ENCODE measurements at places on chromosomes 3 and 15.

DNA sequence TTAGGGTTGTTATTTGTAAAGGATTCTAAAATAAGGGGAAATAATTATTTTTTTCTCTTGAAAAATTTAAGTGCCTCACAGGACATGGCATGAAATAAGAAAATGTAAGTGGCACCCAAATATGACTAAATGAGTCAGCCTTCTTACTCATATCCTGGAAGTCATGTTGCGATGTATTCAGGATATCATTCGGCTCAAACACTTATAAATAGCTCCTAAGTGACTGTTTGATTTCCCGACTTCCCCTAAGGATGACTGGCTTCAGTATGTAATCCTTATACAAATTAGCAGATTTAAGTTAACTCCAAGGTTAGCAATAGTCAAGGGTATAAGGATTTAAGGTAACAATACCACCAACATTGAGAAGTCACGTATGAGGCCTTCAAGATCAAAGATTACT, 57.3 kb upstream of the OSTN start:
- no peak for DNase-seq

GRCh38 chr3:193960487-193961274, 175.3 kb upstream of the HES1 start:
- no peak for DNase-seq

DNA sequence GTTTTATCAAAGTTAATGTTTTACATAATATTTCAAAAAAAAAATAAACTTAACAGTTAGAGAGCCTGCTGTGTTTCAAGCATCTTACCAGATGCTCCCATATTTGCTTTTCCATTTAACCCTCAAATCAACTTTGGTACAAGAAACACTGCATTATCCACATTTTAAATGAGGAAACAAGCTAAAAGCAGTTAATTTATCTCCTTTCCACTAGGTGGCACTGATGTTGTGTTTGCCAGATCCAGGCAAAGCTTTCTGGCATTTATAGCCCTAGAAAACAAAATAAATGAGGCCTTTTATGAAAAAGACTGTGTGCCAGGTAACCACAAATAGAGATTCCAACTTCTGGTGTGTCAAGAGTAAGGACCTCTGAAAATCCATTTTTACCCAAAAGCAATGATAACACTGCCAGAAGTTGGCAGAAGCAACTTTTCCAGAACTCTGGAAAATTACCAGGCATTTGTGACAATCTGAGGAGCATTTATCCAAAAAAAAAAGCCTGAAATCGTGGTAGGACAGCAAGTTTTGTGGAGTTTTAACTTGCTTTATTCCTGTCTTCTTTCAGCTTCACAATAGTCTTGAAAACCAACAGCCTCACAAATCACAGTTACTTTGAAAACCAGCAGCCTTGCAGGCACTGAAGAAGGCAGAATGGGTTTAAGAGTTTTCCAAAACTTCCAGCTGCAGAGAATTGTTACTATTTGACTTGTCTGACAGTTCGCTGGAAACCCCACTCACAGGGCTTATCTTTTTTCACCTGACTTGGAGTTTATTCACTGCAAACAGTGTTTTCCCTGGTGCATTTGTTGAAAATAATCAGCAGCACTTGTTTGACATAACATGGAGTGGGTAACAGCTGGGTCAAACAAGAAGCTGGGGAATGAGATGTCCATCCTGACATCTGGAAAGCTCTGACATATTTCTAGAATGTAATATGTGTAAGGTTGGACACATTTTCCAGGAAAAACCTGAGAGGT, 9.2 kb downstream of the FAM162A start:
- DNase-seq, result peak; percentile 8

DNA sequence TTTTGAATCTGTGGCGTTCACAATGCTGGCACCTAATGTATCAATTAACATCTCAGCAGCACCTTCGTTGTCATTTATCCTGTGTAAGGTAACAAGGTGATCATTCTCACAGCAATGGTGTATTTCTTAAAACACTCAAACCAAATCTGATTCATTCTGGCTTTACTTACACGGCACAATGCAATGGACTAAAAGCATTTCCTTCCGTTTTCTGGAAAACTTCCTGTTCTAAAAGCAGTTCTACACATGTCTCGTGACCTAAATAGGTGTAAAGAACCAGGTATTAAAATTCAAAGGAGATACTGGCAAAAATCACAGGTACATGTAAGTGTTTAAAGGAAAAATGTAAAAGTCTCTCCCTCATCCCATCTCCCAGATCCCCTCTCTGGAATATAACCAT, 77.8 kb downstream of the BTD start:
- no peak for DNase-seq

DNA sequence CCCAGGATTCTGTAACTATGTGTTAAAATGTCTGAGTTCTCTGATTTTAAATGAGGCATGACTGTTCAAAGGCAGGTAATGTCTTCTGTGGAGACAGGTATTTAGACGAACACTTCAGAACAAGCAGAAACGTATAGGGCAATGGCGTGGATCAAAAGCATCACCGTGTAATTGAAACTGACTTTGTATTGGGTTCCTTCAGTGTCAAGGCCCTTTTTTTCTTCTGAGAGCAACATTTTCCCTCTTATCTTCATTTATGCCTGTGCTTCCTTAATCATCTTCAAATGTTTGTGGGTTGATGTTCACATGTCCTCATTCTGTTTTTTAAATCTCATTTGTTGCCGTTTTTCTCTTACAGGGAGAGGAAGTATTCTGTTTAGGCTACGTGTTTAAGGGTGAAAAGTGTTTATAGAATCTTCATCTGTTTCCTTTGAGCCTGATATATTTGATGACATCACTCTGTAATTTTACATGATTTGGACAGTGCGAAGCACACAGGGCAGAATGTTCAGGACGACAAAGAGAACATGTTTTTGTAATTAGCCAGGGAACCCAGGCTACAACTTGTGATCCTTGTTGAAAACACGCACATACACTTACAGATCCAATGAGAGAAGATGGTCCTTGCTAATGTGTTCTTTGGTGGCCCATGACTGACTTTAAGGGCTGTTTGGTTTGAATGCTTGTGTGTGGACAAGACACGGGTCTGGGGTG, 196.0 kb downstream of the LRTM1 start:
- DNase-seq, result no peak

- DNase-seq, result no peak
Observed at GRCh38 chr3:135736740-135737139, 228.8 kb upstream of the PPP2R3A start.

- no peak for DNase-seq
Observed at GRCh38 chr15:61869656-61870055, 190.6 kb downstream of the VPS13C start.

- no peak for DNase-seq
Observed at GRCh38 chr3:45861043-45861719, 19.3 kb upstream of the LZTFL1 start.

- no peak for DNase-seq
Observed at GRCh38 chr3:9846231-9846630, 2.4 kb upstream of the RPUSD3 start.

DNA sequence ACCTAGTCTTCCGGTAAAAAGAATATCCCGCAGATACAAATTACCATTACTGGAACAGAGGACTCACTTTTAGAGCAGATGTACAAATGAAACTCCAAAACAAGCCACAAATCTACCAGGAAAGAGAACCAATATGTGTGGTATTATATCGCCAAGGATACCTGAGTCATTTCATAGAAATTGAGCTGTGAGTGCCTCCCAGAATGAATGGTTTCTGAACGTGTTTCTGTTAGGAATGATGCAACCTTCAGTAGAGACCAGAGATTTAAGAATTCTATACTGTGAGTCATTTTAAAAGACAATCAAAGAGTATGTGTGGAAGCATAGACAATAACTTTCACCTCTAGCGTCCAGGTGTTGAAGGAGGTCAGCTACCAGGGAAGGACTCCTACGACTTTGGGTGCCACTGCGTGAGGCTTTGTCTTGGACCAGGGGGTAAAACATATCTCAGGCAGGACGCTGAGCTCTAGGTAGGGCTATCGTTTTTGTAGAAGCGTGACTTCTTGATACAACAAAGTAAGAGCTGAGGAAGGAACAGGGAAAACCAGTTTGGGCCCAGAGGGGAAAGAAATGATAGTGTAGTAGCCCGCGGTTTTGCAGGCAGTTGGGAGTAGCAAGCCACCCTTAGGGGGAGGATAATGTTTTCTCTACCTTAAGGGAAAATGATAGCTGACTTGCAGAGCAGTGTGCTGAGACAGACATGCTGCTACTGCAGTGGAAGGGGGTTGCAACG, 210.4 kb downstream of the TP63 start:
- no peak for DNase-seq

DNA sequence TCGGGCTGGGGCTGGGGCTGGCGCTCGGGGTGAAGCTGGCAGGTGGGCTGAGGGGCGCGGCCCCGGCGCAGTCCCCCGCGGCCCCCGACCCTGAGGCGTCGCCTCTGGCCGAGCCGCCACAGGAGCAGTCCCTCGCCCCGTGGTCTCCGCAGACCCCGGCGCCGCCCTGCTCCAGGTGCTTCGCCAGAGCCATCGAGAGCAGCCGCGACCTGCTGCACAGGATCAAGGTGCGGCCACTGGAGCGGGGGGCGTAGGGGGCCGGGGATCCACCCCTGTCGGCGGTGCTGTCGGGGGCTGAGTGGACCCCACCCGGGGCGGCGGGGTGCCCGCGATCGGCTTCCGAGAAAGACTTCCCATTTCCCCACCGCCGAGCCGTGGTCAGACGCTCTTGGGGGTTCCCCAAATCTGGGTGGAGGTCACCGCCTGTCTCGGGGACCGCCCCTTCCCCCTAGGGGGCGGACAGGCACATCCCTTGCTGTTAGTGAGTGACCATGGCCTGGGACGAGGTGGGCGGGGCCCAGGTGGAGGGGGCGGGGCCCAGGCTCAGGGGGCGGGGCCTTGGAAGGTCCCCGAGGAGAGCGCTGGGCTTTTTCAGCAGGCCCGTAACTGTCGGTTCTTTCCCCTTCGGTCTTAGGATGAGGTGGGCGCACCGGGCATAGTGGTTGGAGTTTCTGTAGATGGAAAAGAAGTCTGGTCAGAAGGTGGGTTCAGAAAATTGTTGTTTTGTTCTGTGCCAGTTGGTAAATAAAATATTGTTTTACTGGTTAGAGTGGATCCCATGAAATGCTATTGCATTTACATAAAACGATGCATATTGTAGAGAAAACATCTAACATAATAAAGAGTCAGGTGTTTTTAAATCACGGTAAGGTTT, 578 bp downstream of the LACTB start:
- peak; percentile 69 for DNase-seq

- DNase-seq, result peak; percentile 83
Observed at GRCh38 chr15:34984889-34985630, 3.0 kb downstream of the ZNF770 start.

DNA sequence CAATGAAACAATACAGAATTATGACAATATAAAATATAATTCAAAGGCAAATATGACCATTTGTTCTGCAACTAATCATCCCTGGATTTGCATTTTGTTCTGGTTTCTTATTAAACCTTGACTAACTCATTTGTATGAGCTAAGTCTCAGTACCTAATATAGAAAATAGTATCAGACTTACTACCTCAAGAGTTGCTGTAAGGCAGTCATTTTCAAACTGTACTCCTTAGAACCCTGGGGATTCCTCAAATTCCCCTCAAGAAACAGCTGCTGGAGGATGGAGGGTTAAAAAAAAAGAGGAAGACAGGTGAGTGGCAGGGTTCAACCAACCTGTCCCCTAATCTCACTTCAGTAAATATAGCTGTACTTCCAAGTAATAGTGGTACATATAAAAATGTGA, 11.1 kb downstream of the ZBTB11 start:
- no peak for DNase-seq

GRCh38 chr3:32423534-32423933, 31.9 kb downstream of the CMTM7 start:
- no peak for DNase-seq

DNA sequence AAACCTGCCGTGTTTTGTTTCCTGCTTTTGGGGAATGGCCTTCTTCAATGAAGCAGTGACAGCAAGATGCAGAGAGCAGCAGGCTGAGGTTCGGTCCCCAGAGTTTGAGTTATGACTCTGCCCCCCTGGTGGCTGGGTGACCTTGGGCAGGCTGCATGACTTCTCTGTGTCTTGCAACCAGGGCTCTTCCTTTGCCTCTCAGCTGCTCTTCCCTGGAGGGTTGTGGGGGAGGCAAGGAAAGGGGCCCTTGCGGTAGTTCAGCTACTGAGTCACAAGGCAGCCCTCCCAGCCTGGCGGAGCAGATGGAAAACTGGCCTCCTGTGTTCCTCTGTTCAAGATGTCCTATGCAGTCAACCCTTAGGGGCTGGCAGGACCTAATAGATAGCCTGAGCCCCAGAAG, 17.1 kb downstream of the CTXND1 start:
- no peak for DNase-seq

- DNase-seq, result no peak
Observed at GRCh38 chr3:96430079-96430478, 384.3 kb upstream of the EPHA6 start.

- DNase-seq, result no peak
Observed at GRCh38 chr3:22996920-22997571, 206.1 kb upstream of the UBE2E2 start.

DNA sequence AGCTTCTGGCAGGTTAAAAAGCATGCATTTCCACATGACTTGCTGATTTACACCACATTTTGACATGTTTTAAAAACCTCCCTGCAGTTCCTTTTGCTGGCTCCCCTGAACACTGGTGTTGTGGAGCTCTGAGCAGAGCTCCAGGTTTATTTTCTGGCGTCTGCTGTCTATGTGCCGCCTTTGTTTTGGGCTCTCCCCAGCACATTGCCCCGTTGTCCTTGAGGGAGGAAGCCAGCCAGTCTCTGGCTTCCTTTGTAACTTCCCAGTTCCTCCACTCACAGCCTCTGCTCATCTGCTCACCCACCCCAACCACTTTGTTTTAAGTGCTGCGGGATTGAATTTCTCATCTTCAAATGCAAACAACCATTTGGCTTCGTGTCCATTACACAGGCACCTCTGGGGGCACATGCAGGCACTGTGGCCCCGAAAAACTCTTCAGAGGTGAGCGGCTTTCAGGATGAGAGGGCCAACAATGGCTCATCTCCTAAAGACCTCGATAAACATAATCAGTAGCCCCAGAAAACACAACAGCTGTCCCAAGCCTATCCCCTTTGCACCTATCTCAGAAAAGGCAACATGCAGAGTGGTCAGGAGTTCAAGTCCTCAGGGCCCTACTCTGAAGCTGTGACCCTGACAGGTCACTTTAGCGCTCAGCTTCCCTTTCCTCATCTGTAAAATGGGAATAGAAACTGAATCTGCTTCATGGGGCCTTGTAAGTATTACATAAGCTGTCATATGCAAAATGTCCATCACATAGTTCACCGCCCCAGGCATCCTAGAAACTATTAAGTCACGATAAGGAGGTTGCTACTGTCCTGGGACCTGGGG, 1.3 kb upstream of the MEF2A start:
- peak; percentile 2 for DNase-seq

- no peak for DNase-seq
Observed at GRCh38 chr15:58274885-58275284, 136.7 kb downstream of the AQP9 start.

- DNase-seq, result no peak
Observed at GRCh38 chr3:79354179-79354688, 413.6 kb downstream of the ROBO1 start.

All from Caki2 (cell line).